Stromal cell of bone marrow (primary cell): ENCODE measurements at places on chromosomes 2 and 18.
A peak's percentile ranks its signal among the peaks of the same experiment; 100 is the strongest.

DNA sequence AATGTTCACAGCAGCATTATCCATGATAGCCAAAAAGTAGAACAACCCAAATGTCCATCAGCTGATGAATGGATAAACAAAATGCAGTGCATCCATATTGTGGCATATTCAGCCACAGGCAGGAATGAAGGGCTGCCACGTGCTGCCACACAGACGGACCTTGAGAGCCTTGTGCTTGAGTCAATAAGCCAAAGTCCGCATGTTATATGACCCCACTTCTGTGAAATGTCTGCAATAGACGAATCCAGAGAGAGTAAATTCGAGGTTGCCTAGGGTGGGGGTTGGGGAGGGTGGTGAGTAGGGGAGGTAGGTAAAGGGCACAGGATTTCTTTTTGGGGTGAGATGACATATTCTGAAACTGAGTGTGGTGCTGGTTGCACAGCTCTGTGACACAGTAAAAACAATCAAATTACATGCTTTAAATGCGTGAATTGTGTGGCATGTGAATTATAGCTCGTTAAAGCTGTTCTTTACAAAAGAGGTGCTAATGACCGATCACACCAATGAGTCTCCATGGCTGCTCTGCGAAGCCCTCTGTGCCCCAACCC lies 38.9 kb upstream of the LDLRAD4 start:
- no peak for DNase-seq

GRCh38 chr2:27135478-27135955 lies 1.1 kb upstream of the PREB start:
- DNase-seq = no peak

DNA sequence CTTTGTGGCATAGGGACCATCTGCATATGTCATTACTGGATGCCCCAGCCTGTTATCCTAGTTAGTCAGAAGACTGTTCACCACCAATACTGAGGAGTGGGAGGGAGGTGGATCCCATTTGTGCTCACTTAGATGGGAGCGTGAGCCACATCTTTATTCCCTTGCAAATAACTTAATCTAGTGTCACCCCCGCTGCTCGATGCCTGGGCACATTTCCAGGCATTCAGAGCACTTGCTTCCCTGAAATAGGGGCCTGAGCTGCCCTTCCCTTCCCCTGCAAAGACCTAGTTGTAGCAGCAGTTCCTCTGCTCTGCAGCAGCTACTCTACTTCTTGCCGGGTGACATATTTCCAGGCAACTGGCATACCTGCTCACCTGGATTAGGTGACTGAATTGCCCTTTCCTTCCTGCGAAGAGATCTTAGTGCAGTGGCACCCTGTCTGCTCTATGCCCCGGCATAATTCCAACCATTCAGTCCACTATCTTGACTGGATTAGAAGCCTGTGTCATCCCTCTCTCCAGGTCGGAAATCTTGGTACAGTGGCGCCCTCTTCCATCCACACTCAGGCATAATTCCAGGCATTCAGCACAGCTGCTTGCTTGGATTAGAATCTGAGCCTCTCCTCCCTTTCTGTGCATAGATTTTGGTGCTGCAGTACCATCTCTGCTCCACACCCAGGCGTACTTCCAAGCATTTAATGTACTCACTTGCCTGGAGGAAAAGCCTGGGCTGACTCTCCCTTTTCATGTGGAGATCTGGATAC lies 1389.1 kb upstream of the TMEFF2 start:
- DNase-seq = no peak

DNA sequence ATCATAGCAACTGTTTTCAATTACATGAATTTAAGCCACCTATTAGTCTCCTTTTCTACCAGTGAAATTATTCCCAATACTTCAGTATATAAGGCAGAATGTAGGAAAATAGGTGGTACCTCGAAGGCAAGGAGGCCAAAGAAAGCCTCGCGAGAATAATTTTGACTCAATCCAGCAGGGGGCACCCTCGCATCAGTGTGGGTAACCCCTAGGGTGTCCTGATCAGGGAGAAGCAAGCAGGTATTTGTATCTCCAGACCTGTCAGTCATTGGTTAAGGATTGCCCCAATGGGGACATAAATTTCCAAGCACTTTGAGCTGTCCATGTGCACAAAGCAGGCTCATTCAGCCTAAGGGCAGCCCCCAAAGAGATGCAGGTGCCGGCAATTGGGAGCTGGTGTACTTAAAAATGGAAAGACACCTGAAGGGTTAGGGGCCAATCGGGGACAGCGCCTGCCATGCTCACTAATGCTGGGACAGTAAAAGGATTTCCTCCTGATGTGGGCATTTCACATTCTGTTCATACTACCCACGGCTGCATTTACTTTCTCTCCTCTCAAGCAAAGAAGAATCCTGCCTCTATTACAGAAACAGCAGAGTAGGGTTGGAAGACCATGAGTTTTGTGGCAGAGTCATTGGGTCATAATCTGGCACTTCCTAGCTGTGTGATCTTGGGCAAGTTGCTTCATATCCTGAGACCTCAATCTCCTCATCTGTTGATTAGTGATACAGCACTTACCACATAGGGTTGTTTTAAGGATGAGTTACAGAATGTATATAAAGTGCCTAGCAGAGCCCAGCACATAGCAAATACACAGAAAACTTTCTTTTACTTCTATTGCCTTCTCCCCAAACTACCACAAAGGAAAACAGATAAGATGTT lies 136.1 kb downstream of the ICOS start:
- peak; percentile 2 for DNase-seq

DNA sequence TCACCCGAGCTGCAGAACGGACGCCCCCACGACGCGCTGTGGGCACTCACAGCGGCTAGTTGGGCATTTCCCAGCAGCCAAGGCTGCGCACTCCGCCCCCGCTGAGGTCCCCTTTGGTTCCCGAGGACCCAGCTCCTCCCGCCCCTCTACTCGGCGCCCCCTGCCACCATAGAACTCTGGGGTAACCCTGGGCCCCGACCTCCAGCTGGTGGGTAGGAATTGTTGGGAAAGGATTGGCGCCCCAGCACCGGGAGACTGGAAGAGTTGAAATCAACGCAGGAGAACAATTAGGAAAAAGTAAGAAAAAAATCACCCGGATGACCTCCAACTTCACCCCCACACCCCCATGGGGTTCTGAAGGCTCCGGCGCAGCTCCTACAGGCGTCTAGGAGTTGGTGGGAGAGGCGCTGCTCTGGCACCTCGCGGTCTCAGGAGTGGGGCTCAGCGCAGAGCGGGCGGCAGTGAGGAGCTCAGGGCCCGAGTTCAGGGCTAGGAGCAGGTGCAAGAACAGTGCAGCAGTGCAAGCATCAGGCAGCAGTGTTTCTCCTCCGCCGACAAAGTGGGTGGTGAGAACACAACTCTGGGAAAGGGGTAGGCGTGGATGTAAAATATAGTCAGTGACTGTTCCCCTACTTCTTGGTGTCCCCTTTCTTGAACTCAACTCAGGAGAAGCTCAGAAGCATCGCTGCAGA lies 14.0 kb downstream of the POU3F3 start:
- DNase-seq = no peak

GRCh38 chr2:150608341-150608740 lies 120.9 kb upstream of the RND3 start:
- no peak for DNase-seq

GRCh38 chr2:8379549-8379948 lies 302.3 kb upstream of the ID2 start:
- DNase-seq = no peak

DNA sequence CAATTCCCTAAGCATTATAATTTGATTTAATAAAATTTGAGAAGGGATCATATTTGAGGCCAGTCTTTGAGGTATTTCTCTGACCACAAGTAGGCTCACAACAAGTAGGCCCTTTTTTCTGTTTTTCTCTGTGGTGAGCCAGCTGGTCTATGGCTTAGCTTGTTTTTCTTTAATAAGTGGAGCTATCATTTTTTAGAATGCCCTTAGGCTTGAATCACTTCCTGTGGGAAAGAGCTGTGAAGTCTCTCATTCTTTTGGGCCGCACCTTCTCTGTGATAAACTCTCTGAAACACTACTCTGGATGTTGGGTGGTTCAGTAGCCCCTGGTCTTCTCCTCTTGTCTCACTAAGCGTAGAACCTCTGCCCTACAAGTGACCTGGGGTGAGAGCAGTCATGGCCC lies 235.9 kb downstream of the SUCLG1 start:
- no peak for DNase-seq

- DNase-seq = no peak
Measured at GRCh38 chr18:10791169-10791831, 265.5 kb downstream of the NAPG start.

GRCh38 chr2:23568626-23569190 lies 183.7 kb downstream of the KLHL29 start:
- DNase-seq = no peak

GRCh38 chr2:67839242-67839641 lies 223.6 kb downstream of the C1D start:
- DNase-seq = no peak

DNA sequence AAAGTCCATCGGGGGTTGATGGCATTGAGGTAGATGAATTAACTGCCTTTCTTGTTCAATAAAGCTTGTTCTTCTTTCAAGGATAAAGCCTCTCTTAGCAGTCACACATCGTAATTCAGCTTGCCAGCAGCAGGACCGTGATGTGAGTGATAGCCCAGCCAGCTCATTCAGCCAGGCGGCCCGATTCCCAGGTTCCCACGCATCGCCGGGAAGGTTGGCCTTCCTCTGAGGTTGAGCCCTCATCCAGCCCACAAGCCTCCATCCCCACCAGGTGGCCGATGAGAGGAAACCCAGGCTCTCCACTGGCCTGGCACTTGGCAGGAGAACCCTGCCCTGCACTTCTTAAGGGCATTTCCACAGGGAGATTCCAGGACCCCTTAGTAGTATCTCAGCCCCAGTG lies 4.7 kb downstream of the AGAP1 start:
- no peak for DNase-seq

GRCh38 chr2:27572998-27573429 lies 9.8 kb upstream of the ZNF512 start:
- DNase-seq = no peak

DNA sequence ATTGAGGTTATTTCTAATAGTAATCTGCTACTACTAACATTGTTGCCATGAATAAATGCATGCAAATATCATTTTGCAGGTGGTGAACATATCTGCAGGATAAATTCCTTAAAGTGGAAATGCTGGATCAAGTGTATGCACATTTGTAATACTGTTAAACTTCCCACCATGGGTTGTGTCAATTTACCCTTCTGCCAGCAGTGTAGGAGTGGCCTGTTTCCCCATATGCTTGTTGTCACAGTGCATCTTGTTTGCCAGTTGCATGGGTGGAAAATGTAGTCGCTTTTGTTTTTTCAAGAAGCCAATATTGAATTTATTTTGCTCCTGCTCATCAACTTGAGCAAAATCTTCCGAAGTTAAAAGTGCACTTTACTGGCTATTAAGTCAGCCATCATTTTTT lies 139.0 kb upstream of the ACKR3 start:
- no peak for DNase-seq

GRCh38 chr18:77634494-77634893 lies 384.8 kb downstream of the GALR1 start:
- no peak for DNase-seq

DNA sequence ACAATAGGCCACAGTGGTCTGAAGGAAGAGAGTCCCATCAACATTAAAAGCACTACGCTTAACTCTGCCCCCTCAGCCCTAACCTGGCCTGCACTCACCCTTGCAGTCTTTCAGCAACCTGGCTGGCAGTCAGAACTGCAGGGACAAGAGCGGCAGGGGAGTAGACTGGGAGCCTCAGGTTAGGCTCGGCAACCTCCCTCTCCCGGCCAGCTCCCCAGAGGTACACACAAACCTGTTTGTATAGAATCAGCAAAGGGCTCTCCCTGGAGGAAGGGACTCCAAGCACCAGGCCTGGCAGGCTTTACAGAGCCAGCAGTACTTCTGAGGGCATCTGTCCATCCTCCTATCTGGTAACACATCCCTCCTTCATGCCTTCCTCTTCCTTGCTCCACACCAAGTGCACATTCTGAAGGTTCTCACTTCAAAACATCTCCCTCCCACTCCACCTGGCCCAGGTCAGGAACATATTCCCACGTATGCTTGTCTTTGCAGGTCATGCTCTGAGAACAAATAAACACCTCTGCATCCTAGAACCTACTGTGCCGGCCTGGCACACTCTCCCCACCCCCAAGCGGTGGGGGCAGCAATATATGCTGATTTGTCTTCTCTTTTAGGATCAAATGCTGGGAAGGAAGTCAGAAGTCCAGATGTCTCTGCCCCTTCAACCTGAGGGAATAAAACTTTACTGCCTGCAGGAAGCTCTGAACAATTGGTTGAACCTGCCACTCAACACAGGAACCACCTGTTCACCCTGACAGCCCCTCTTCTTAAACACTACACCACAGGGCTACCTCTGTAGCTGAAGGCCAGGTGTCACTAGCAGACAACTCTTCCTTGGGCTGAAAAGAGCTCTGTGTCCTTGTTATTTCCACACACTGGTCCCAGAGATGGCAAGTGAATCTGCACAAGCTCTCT lies 12.6 kb upstream of the SFXN5 start:
- DNase-seq = no peak

GRCh38 chr18:49728542-49728941 lies 84.8 kb downstream of the ACAA2 start:
- DNase-seq = no peak

DNA sequence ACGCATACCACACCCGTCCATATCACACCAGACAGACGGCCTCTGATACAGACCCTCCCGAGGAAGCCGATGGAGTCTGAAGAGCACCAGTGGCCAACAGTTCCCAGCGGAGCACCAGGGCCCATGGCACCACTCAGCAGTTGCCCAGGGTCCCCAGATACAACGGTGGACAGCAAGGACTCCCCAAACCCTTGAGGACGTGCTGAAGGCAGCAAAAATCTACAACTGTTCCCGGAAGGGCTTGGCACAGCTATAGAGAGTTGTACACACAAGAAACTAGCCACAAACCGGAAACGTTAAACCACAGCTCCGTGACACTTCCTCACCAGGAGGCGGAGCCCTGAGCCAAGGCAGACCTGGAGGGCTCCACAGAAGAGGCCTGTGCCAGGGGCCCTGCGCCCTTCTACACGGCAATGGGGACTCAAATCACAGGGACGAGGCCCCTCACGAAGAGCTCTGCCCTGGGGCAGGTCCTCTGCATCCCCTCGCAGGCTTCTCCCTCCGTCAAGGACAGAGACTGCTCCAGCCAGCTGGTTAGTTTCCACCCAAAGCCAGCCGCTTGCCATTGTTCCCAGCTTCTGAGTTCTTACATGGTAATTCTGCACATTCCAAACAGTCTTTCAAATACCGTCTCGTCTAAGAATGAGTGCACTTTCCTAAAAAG lies 133.4 kb downstream of the HDAC4 start:
- peak; percentile 71 for DNase-seq

DNA sequence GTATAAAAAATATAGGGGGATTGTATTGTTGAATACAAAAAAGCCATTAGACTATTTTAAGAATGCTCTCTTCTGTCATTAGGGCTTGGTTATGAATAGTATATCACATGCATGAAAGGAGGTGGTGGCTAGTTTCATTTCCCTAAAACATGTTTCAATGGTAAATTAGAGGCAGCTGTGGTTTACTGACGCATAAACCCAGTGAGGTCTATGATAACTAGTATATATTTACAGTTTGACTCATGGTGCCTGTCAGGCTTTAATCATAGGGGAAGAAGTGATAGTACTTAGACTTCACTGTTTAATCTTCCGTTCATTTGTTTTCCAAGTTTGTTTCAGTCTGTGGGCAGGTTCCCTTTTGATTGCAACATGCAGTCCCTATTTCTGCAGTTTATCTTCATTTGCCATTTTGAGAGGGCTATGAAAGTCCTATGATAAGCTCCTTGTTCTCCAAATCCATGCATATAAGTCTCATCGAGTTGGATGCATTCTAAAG lies 55.1 kb upstream of the MAP4K3 start:
- peak; percentile 93 for DNase-seq

GRCh38 chr2:21042958-21043743 lies 722 bp downstream of the APOB start:
- peak; percentile 13 for DNase-seq
